BJ (cell line): ENCODE measurements at places on chromosomes 3 and 15.

- DNase-seq: no peak
Measured at GRCh38 chr3:140859592-140860336, 81.9 kb upstream of the SLC25A36 start.

- DNase-seq: peak; percentile 77
Measured at GRCh38 chr3:130893376-130894129, at the start of gene ATP2C1. ATP2C1 (plus strand) TSS chr3:130894084; CDS start chr3:130894770, 686 bp downstream.

DNA sequence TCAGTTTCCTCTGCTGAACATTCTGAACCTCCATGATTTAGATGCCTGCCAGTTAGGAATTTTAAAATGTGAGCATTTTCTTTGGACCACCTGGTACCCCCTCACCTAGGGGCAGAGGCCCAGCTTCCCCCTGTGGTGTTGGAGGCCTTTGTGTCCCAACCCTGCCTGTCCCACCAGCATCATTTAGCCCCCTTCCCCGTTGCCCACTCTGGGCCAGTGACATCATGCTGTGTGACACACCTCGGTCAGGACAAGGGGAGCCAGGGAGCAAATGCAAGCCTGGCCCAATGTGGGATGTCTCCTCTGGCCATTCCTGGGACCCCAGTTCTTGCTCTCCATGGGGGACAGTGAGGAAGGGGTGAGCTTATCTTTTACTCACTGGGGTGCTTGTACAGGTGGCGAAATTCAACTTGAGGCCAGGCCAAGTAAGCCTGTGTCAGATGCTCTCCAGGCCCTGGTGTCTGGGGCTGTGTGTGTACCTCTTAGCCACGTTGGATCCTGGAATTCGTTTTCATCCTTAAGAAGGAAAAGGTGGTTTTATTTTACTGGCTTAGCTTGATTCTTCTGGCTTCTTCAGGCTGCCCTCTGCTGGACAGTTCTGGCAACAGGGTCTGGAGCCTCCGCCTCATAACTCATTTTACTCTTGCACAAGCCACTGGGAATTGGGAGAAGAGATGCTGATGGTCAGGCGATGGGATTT lies 49.7 kb upstream of the MYZAP start:
- DNase-seq: peak; percentile 18

DNA sequence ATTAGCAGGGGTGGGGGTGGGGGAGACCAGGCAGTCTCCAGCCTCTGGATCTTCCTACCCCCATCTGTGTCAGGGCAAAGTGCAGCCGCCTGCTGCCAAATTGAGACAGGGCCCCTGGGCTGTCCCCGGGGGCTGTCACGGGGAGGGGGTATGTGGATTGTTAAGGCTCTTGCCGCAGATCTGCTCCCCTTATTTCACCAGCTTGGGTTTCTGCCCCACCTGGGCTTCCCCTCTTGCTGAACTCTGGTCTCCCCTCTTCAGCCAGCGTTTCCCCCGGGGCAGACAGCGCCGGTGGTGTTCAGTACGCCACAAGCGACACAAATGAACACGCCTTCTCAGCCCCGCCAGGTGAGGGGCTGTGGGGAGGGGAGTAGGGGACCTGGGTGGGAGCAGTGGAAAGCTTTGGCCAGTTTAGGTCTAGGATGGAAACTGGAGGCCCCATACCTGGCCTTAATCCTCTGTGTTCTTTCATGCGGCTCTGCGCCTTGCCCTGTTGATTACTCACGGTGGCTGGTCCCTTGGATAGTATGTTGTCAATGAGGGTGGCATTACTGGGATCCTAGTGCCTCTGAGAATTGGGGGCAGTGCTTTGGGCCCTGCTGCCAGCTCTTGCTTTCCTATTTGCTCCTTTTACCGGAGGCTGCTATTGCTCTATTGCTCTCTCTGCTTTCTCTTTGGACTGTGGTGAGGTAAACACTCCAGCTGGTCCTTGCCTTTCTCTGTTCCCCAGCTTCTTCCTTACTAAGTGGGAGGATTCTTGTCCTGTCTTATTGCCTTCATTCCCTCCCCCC lies 1.7 kb downstream of the EIF4G1 start:
- no peak for DNase-seq

DNA sequence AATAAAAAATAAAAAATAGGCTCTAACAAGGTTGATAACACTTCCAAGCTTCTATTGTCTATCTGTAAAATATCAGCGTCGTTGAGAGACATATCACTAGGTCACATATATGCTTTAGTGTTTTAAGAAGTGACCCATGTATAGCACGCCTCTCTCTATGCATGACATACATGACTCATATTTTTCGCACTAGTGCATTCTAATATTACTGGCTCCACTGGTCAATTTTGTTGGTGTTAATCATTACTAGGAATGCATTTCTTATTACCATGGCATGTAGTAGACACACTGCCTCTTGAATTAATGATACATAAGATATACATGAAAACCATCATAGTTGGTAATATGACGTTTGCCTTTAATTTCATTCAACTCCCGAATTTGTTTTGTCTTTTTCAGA lies 203.1 kb downstream of the CHL1 start:
- no peak for DNase-seq

- DNase-seq: peak; percentile 58
Measured at GRCh38 chr3:30649572-30650318, 43.3 kb downstream of the TGFBR2 start.

DNA sequence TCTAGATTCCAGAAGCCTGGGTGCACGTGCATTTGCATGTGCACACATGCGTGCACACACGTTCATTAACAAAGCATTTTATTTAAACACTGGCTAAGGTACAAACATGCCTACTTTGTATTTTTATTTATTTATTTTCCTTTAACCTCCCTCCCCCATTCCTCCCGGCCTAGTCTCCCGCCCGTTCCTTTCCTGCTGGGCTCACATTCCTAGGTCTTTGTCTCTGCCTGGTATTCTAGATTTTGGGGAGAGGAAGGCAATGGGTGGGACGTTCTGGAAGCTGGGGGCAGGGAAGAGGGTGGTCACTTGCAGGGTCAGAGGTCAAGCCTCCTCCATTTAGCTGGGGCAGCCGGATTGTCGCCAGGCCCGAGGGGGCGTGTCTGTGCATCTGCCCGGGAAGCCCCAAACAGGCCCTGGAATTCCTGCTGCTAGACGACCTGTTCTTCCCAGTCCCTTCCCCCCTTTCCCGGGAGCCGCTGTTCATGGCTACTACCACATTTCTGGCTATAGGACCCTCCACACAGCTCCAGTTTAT lies 51.8 kb downstream of the TRIM71 start:
- no peak for DNase-seq

- DNase-seq: no peak
Measured at GRCh38 chr15:41798607-41799487, 24.6 kb downstream of the MAPKBP1 start.

DNA sequence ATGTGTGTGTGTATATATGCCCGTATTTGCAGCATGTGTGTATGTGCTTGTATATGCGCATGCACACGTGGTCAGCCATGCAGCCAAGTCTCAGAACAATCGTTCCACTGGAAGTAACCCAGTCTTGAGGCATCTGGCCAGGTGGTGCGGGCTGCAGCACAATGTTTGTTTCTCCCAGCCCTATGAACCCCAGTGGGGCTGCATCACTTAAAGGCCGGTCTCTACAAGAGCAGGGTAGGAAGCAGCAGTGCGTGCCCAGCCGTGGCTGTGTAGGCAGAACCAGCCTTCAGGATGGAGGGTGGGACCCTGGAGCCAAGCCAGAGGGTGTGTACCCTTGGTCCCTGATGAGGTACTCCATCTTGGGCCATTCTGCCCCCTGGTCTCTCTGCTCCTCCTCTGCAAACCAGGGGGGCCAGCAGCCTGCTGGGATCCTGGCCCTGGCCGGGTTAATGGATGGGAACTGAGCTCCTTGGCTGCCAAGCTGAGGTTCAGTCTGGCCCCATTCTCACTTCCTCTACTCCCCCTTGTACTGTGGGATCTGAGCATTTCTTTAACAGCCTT lies 11.8 kb downstream of the KLF13 start:
- DNase-seq: no peak

DNA sequence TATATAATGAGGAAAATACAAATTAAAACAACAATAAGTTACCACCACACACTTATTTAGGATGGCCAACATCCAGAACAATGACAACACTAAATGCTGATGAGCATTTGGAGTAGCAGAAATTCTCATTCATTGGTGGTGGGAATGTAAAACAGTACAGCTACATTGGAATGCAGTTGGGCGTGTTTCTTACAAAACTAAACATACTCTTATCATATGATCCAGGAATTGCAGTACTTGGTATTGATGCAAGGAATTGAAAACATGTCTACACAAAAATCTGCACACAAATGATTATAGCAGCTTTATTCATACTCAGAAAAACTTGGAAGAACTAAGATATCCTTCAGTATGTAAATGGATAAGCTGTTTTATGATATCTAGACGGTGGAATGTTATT lies 594.2 kb downstream of the ZBBX start:
- no peak for DNase-seq

DNA sequence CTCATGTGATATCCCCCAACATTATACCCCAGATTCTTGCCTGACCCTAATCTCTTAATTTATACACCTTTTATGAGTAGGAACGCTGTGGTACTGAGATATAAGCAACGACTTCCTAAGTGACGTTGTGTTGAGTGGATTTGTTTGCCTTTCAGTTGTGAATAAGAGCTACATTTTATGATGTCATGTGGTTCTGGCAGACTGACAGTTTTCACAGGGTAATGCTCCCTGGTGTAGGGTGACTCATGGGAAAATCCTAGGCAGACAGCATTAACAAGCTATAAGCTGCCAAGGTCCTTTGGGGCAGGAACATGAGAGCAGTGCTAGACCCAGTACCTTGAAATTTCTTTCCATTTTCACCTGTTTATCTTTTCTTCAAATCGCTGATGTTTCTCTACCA lies 11.2 kb downstream of the C3orf52 start:
- DNase-seq: peak; percentile 98

DNA sequence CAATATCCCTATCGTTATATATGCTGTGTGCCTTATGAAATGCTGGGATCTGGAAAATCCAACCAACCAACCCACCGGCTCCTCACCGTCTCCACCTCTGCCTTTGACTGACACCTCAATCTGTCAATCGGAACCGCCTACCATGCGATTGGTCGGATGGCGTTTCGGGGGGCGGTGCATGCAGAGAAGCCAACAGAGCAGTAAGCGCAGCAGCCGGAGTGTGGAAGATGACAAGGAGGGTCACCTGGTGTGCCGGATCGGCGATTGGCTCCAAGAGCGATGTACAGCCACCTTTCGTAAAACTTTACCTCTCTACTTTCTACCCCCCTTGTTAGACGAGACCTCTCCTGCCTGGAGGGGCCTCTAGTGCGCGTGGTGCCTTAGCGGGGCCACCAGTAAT lies 6.3 kb downstream of the CLK3 start:
- no peak for DNase-seq

DNA sequence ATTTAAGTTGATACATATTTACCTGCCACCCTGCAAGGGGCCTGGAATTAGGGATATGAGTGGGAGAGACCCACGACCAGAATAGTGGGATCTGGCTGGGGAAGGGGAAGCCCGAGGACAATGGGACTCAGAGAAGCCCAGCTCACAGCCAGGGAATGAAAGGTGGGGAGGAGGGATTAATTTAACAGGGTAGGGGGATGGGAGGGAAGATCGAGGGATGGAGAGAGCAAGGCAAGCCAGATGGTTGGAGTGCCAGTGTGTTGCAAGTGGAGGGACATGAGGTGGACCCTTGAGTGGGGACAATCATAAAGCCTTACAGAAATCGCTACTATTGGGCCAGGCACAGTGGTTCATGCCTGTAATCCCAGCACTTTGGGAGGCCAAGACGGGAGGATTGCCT lies 4.4 kb upstream of the GNAI2 start:
- DNase-seq: no peak

GRCh38 chr3:127655641-127656040 lies 17.1 kb upstream of the ABTB1 start:
- peak; percentile 46 for DNase-seq

DNA sequence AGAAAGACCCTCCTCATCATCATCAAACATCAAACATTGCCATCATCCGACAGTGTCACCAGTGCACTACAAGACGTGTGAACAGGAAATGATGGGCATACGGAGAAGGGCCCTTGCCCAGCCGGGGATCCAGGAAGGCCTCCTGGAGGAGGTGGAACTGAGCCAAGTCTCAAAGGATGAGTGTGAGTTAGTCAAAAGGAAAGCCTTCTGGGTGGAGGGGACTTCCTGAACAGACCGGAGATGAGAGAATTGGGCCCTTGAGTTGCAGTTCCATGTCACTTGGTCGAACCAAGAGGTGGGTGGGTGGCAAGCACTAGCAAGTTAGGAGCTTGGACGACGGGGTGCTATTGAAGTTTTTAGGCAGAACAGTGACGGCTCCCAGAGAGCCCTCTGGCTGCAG lies 8.5 kb downstream of the SEMA4B start:
- no peak for DNase-seq

DNA sequence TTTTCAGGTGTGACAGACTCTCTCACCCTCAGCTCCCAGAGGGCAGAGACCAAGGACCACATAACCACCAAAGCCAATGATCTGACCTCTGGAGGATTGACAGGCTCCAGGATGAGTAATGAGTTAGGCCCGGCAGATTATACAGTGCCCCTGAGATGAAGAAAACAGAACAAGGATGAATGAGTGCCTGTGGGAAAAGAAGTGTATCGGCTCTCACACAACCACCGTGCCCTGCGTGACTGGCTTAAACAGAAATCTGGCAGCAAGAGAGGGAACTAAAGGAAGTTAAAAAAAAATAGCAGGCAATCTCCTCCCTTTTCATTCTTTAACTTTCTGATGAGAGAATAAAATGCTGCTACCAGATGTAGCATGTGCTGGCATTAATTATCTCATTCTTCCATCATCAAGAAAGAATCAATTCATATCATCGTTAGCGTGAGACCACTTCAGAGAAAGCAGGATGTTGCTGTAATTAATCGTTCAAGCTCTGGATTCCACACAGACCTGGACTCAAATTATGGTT lies 227.5 kb upstream of the COL8A1 start:
- peak; percentile 95 for DNase-seq

- no peak for DNase-seq
Measured at GRCh38 chr15:45136378-45136764, 6.6 kb downstream of the DUOX1 start.

DNA sequence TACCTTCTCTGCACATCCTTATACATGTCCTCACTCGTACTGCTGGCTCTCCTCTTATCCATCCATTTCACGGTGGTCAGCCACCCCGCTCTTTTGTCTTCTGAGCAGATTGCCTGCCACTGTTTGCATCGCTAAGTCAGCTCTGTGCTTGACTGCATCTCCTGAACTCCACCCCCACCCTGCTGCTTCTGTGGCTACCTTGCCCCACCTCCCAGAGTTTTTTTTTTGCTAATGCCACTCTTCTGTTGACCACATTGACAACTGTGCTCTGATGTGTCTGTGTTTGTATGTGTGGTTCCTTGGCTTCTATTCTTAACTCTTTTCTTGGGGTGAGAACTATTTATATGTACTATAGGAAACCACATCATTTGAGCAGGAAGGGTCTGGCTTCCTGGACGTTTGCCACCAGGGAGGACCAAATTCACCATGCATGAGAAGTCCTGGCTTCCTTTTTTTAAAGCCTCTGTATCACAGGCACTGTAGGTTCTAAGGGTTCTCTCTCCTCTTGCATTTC lies 12.8 kb upstream of the MTMR10 start:
- no peak for DNase-seq

- DNase-seq: no peak
Measured at GRCh38 chr3:7637694-7638093, 776.8 kb downstream of the GRM7 start.

- no peak for DNase-seq
Measured at GRCh38 chr3:24472358-24472757, 22.3 kb downstream of the THRB start.

- DNase-seq: no peak
Measured at GRCh38 chr15:44956388-44956787, at the start of gene TERB2. TERB2 (plus strand) TSS chr15:44956687; CDS start chr15:44956719, 32 bp downstream.
